ENCODE measurements at places on chromosomes 4 and X.

DNA sequence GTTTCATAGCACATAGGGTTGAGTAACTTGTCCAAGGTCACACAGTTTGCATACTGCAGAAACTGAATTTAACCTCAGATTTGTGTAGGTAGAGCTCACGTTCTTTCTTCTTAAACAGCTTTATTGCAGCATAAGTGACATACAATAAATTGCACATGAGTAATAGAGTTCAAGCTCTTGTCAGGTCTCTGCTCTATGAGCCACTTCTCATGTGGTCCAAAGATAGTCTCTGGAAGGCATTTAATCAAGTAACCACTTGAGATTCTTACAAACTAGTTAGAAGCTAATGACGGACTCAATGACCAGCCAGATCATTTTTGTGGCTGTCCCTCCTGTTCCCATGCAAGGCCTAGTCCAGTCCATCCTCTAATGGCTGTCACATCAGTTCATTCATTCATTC is 68.9 kb downstream of the MAOB start:
- no peak for DNase-seq

DNA sequence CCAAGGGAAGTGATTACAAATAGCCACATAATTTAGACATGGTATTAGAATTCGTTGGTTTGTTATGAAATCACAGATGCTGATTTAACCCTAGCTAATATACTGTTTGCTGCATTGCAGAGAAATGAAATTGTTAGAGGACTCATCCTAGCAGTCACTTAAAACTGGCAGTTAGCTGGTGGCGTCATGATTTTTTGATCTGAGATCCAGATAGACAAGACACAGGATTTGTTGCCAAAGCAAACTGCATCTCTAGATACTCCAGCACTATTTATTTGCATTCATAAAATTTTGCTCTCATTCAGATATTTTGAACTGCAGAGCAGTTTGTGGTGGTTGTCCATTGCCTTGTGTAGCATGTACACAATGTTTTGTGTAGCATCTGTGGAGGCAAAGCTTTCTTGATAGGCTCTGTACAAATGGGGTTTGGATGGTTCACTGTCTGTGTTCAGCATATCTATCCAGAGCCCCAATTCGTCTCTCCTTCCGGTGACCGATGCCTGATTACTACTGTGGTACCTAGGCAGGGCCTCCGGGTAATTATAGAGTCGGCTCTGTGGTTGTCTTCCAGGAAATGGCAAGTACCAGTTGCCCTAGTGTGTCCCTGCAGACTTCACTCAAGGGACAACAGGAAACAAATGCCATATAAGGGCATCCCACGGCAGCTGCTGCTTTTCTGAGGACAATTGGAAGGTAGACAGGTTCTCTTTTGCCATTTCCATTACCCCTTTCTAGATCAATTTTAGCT is 30.1 kb upstream of the SPARCL1 start:
- no peak for DNase-seq

DNA sequence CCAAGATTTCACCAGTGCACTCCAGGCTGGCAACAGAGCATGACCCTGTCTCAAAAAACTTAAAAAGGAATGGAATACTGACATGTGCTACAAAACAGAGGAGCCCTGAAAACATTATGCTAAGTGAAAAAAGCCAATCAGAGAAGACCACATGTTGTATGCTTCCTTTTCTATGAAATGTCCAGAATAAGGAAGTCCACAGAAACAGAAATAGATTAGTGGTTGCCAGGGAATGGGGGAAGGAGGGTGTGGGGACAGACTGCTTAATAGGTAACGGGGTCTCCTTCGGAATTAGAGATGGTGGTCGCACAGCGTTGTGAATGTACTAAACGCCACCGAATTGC is 30.1 kb upstream of the KIAA0232 start:
- no peak for DNase-seq

DNA sequence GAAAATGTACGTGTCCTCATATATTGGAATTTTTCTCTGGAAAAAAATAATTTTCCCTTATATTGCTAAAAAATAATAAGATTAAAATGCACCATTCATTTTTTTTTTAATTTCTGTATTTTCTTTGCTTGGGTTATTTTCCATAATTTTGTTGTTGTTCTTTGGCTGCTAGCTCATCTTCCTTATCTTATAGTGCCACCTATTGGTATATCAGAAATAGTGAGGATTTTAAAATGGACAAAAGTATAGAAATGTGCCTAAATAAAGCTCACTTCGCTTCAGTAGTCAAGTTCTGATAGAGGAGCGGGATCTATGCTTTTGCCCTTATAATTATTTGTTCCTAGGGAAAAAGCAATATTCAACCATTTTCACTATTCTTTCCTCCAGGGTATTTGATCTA is 134.8 kb downstream of the NAP1L3 start:
- no peak for DNase-seq

GRCh38 chr4:93409035-93409434 is 419.5 kb upstream of the ATOH1 start:
- no peak for DNase-seq

GRCh38 chr4:11471618-11472017 is 42.9 kb upstream of the HS3ST1 start:
- DNase-seq: no peak

DNA sequence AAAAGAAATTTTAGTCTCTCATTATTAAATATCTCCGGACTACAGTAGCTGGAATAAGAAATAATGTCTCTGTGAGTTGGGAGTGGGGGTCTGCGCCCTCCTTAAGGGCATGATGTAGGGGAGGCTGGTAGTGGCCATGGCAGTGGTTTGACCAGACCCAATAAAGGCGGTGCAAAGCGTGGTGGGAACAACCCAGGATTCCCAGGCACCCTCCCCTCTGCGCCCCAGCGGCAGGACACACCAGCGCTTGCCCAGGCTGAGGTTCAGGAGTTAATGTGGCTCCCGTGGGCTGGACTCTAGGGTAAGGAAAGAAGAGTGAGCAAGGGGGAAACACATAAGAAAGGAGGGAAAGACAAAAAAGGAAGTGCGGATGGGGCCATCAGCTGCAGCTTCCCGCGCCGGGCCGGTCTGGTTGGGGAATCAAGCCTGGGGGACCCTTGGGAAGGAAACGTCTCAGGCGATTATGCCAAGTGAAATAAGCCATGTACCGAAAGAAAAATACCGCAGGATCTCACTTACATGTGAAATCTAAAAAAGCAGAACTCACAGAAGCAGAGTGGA is 157.5 kb upstream of the SMIM31 start:
- DNase-seq: no peak

Data from C1 segment of cervical spinal cord (tissue), 14 donors.